Activated CD4-positive, alpha-beta memory T cell treated with anti-CD3 and anti-CD28 coated beads, Interleukin-2, amount 10 ng/mL, durations not matched to agents 7 days and 5 days (primary cell): ENCODE measurements at places on chromosomes 7 and 10.
A peak's percentile ranks its signal among the peaks of the same experiment; 100 is the strongest.

GRCh38 chr7:105413887-105414437, 25.2 kb upstream of the SRPK2 start:
- DNase-seq, result no peak

GRCh38 chr7:107850643-107851042, 40.3 kb upstream of the DLD start:
- DNase-seq, result no peak

- no peak for DNase-seq
Observed at GRCh38 chr10:125012851-125013528, 71.1 kb downstream of the ZRANB1 start.

DNA sequence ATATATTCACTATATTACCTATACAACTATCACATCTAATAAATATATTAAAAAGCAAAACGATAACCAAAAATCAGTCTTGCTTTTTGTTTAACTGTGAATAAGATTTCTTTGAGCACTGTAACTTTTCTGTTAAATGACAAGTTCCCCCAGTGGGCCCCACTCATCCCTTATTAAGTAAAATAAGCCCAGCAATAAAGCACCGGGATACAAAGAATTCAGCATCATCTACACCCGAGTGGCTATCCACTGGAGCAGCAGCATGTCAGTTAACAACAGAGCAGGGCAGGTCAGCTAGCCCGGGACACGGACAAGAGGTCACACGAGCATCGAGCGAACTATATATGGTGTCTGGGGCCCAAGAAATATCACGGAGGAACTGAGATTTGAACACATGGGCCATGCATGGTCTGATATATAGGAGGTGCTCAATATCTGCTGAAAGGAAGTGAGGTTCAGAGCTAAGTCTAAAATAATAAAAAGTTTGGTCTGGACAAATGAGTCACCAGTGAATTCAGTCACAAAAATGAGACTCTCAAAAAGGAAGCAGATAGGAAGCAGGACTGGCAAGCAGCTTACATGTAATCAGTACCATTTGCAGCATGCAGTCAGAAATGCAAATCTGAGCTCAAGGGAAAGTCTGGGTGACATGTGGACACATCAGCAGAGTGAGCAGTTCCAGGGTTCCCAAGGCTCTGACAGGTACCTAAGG, 4.1 kb downstream of the ERCC6 start:
- DNase-seq, result no peak

- no peak for DNase-seq
Observed at GRCh38 chr7:156058248-156058647, 246.0 kb upstream of the SHH start.

DNA sequence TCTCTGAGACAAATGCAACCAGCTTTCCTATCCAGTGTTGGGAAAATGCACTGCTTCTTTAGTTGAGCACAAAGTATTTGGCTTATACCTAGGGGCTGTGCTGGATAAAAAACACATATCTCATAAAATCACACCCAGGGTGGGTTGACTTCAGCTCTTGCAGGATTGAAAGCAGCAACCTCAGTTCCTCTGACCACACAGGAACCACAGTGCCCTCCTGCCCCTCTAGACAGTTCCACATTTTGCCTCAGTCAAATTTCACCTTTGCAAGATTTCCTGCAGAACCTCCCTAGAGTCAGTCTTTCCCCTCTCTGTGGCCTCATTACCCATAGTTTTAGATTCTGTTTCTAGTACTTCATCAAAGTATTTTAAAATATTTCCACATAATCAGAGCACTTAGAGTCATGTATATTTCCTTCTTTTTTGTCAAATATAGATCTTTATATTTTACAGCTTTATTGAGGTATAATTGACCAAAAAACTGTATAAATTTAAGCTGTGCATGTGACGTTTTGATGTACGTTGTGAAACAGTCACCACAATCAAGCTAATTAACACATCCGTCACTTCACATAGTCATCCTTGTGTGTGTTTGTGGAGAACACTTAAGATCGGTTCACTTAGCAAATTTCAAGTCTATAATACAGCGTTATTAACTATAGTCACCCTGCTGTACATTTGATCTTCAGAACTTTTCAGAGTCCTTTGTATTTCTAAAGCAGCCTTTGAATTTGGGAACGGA, 37.0 kb upstream of the EGR2 start:
- DNase-seq, result peak; percentile 47

GRCh38 chr10:60578217-60578616, 188.5 kb upstream of the ANK3 start:
- no peak for DNase-seq

GRCh38 chr10:79084012-79084971, 15.5 kb downstream of the ZMIZ1 start:
- DNase-seq, result peak; percentile 26

DNA sequence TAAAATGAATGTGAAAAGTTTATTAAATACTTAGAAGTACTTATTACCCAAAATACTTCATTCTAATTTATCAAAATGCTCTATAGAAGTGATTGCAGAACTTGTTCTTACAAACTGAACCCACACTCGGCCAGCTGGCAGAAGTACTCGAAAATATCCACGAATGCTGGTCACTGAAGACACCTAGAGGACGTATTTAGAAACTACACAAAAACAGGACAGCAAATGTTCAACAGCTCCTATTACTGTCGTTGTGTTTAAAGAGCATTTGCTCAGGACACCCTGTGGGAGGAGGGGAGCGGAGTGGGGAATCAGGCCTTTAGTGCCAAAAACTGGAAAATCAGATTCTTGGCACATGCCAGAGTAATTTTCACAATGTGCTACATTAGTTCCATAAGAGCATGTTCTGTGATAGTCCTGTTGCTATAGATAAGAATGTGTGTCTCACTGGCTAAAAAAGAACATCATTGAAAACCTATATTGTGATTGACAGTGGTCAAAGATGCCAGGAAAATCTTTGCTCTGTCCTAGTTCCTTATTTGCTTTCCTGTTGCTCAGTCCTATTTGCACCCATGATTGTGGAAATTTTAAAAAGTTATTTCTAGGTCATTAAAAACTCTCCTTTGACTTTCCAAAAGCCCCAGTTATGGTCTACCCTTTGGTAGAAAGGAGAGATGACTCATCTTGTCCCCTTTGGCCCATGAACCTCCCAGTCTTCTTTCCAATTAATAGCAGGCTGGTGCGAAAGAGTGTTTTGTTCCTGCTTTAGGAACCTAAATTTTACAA, 49.0 kb upstream of the NRBF2 start:
- DNase-seq, result peak; percentile 37

- DNase-seq, result no peak
Observed at GRCh38 chr7:33685981-33686683, 219.2 kb upstream of the BMPER start.

- no peak for DNase-seq
Observed at GRCh38 chr10:11448545-11449244, 162.8 kb downstream of the USP6NL start.

- no peak for DNase-seq
Observed at GRCh38 chr10:120480065-120480600, 23.1 kb downstream of the PLPP4 start.

GRCh38 chr10:94366382-94366781, 3.6 kb upstream of the NOC3L start:
- DNase-seq, result no peak

GRCh38 chr7:17710312-17710711, 230.0 kb downstream of the SNX13 start:
- no peak for DNase-seq

- no peak for DNase-seq
Observed at GRCh38 chr7:101901661-101902491, 84.5 kb downstream of the CUX1 start.

DNA sequence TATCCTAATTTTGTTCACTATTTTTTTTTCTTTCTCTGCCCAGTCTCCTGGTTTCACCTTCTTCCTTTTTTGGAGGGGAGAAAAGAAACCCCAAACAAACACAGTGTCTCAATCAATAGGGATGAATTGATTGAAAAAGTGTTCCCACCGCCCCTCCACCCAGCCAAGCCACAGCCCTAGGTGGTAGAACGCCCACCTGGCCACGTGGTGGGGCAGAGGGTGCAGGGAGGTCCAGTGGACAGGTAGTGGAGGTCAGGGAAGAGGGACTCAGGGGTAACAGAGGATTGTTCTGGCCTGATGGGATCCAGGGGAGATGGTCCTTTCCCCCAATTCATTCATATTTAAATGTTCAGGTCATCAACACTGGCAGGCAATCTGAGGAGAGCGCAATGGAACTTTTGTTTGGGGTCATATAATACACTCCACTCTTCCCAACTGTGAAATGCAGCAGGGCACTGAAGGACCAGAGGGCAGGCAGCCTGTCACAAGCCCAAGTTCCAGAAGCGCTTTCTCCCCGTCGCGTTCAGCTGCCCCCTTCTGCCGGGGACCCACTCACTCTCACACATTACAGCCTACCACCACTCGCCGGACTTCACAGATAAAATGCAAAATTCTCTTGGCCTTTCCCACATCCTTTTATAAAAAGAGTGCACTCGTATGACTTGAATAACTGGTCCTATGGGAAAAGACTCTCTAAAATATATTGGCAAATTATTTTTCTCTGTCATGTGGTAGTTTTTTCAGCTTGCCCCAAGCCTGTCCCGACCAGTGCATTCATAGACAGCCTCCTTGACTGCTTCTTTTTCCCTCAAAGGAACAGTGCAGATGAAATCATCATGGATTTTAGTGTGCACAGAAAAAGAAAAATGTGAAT, 1.6 kb downstream of the INHBA start:
- DNase-seq, result no peak

- no peak for DNase-seq
Observed at GRCh38 chr10:43071865-43072650, 4.8 kb upstream of the RET start.

DNA sequence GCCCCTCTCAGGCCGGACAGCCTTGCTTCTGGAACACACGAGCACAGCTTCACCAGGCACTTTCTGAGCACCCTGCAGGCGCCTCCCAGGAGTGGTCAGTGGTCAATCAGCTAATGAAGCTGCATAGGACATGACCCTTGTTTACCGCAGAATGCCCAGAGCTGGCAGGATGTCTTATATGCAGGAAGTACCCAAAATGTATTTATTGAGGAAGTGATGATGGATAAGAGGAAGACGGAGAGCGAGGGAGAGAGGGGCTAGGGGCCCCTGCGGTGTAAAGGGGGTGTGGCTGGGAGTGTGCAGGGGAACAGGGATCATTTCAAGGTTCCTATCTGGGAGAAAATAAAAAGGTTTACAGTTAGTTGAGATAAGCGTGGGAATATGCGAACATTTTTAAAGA, 3.3 kb downstream of the CYP2E1 start:
- DNase-seq, result no peak

GRCh38 chr7:5671046-5671445, 110.4 kb downstream of the RNF216 start:
- DNase-seq, result no peak

GRCh38 chr10:132516771-132517725, 20.5 kb upstream of the INPP5A start:
- DNase-seq, result no peak

DNA sequence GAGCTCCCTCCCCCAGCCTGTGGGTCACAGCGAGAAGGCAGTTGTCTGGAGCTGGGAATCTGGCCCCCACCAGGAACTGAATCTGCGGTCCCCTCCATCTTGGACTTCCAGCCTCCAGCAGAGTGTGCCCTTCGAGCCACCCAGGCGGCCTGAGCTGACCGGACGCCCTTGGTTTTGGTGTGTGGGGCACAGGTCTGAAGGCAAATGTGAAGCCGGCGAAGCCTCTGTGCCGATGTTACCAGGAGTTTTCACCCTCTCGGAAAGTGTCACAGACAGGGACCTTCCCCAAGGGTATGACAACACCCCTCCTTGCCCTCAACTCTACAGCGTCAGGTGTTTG, 109.1 kb downstream of the DNAJB6 start:
- no peak for DNase-seq

DNA sequence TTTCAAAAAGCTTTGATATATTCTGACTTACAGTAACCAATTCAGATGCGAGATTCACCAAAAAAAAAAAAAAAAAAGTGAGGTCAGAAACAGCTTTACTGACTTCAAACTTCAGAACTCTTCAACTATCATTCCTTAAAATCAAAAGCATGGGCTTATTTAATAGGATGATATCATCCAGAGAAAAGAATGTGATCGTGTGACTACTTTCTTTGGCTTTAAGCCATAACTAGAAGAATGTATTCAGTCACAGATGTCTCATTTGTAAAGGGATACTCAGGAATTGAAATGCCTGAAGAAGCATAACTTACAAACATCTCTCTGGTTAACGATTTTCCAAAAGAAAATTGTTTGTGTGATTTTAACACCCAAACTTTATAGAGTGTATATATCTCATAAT, 11.5 kb downstream of the TPK1 start:
- no peak for DNase-seq

DNA sequence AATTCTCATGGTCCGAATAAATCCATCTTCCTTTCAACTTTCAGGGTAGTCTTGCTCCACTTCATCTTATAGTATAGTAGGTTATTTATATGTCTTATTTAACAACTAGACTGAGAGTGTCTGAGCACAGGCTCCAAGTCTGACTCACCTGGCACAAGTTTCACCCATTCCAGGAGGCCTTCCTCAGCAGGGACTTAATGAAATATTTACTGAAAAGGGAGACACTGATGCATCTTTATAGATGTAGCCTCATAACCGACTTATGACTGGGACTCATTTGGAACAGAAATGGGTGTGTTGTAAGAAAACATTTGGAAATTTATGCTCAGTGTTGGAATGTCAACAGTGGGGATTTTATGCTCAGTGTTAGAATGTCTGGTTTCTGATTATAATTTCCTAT, 59.9 kb downstream of the CH25H start:
- no peak for DNase-seq

GRCh38 chr10:103692436-103692951, 162.9 kb downstream of the SH3PXD2A start:
- no peak for DNase-seq

- DNase-seq, result no peak
Observed at GRCh38 chr7:127870231-127870907, 160.9 kb downstream of the LRRC4 start.
